Activated CD8-positive, alpha-beta T cell treated with anti-CD3 and anti-CD28 coated beads for 36 hours (primary cell): ENCODE measurements at places on chromosomes 2 and 18. TPM values are rescaled to one million over a fixed set of nuclear protein-coding genes. Genes with fewer than 3 reads are reported as not detected.

ATP6V1B1 gene
- not detected for total RNA-seq

BMP10 gene
- not detected for total RNA-seq

ERBB4 gene
- not detected for total RNA-seq

SPHKAP gene
- total RNA-seq = not detected

STK36 gene
- 11.6 TPM for total RNA-seq

PAX3 gene
- not detected for total RNA-seq

DLGAP1 gene
- not detected for total RNA-seq

IL18RAP gene
- total RNA-seq = 6.0 TPM

POLR1B gene
- 54.1 TPM for total RNA-seq

LPIN1 gene
- 31.9 TPM for total RNA-seq

PROM2 gene
- 0.47 TPM for total RNA-seq

POTEJ gene
- not detected for total RNA-seq

LCT gene
- 0.11 TPM for total RNA-seq

FAM228A gene
- not detected for total RNA-seq

XIRP2 gene
- total RNA-seq = not detected

GALNT14 gene
- total RNA-seq = 1.9 TPM

SPC25 gene
- total RNA-seq = 35.6 TPM

SPATA3 gene
- 0.76 TPM for total RNA-seq

CNGA3 gene
- not detected for total RNA-seq

GREB1L gene
- not detected for total RNA-seq

CNRIP1 gene
- total RNA-seq = not detected

MTLN gene
- total RNA-seq = 92.1 TPM

L3MBTL4 gene
- total RNA-seq = not detected

ASXL3 gene
- not detected for total RNA-seq

LHCGR gene
- not detected for total RNA-seq

UGT1A4 gene
- not detected for total RNA-seq

MPV17 gene
- total RNA-seq = 85.1 TPM

TRIM54 gene
- 0.23 TPM for total RNA-seq

APOB gene
- total RNA-seq = not detected

DPYSL5 gene
- not detected for total RNA-seq

GCG gene
- total RNA-seq = not detected

SNTG2 gene
- 2.5 TPM for total RNA-seq

AKAIN1 gene
- not detected for total RNA-seq

PTPRN gene
- 0.92 TPM for total RNA-seq

ADRA2B gene
- total RNA-seq = 0.34 TPM

FEV gene
- total RNA-seq = not detected

ADAM23 gene
- total RNA-seq = 0.07 TPM

TNFRSF11A gene
- 7.3 TPM for total RNA-seq

DTNB gene
- total RNA-seq = 29.1 TPM
